ENCODE measurements at places on chromosomes 3 and 15.

GRCh38 chr15:77603611-77604336 lies 28.9 kb downstream of the LINGO1 start:
- no peak for DNase-seq

GRCh38 chr15:25971053-25971452 lies 107.9 kb upstream of the ATP10A start:
- DNase-seq: no peak

DNA sequence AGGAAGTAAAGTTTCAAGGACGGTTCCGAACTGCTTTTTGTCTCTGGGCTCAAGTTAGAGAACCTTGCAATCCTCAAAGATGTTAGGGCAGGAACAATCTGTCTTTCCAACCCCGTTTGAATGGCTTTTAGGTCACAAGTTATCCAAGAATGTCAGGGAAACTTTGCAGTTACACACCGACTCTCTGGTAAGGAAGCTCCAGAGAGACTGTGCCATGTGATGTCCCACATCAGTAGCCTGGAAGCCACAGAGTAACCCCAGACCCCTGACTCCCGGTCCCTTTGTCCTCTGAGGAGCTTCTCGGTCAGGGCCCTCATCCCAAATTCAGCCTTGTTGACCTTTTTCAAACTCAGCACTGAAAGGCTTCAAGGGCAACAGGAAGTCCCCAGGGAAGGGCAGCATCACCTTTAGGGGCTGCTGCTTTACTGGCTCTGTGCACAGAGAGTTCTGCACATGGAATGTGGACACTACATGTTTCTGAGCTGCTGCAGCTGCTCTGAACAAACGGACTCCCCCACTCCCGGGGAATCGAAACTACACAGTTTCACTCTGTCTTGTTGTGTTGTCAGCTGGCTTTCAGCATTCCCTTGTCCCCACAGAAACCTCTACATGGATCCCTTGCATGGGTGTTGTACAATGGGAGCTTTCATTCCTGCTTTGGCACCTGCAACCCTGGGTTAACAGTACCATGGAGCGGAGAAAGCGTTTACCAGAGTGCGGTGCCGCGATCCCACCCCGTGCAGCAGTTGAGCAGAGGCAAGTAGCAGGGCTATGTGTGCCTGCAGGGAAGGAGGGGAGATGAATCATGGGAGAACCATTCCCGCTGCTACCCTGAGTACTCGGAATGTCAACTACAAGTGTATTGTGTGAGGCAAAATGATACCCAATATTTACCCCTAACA lies 408.2 kb upstream of the THBS1 start:
- no peak for DNase-seq

DNA sequence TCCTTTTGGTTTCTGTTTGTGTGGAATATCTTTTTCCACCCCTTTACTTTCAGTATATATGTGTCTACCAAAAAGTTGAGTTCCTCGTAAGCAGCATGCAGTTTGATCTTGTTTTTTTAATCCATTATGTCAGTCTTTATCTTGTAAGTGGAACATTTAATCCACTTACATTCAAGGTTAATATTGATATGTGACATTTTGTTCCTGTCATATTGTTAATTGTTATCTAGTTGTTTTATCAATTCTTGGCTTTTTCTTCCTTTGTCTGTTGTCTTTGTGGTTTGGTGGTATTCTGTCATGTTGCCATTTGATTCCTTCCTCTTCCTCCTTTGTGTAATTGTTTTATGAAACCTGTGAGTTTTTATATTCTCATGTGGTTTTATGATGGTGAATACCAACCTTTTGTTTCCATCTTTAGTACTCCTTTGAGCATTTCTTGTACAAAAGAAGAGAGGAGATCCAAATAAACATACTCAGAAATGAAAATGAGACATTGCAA lies 43.4 kb upstream of the XCR1 start:
- DNase-seq: no peak

- no peak for DNase-seq
Measured at GRCh38 chr3:16419640-16420241, 93.8 kb downstream of the RFTN1 start.

- DNase-seq: no peak
Measured at GRCh38 chr15:45635191-45635638, 386 bp downstream of the SQOR start.

DNA sequence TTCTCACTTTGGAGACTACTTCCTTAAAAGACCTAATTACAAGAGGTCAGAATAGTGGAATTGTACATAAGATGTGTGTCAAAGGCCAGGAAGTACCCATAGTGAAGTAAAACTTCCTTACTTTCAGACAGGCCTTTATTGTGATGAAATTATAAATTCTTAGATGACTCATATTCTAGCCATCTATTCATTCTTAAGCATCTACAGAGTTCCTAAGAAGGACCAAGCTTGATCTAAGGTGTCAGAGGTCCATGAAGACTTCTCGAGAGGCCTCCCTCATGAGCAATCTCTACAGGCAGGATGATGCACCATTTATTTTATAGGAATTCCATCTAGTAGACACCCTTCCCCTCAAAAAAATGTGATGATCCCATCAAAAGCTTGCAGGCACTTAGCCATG lies 493.3 kb downstream of the MAGI1 start:
- DNase-seq: no peak

- DNase-seq: no peak
Measured at GRCh38 chr3:184320104-184320445, 5.7 kb downstream of the EIF4G1 start.

DNA sequence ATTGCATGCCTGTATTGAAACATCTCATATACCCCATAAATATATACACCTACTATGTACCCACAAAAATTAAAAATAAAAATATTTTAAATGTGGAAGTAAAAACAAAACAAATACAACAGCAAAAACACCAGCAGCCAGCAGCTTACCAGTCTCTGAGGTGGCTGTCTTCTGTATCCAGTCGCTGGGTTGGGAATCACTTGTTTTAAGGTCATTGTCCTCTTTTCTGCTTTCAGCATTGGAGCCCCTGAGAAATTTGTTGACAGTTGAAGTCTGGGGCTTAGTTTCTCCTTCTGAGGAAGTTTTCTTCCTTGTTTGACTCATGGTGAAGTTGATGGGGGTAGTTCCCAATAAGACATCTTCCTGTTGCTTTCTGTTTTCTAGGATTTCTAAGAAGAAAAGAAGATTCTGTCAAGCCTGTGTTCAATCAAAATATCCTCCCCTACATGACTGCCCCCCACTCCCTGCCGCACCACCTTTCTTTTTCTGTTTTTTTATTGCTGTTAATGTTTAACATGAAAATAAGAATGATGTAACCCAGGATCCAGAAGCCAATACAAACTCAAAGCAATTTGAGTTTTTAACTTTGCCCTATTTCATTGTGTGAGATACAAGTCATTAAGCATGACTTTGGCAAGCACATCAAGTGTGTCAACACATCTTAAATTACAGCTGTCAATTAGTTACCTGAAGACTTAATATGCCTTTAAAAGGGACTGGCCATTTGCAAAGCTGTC lies at the start of gene LRRC31:
Gene LRRC31, minus strand, starts transcription at position 452 of the 737 bp plus-strand sequence. Its CDS starts 128 bp downstream, at position 324.
- no peak for DNase-seq

GRCh38 chr3:149373235-149374125 lies 4.0 kb downstream of the TM4SF1 start:
- DNase-seq: no peak

GRCh38 chr3:107969994-107970819 lies 120.6 kb downstream of the CD47 start:
- no peak for DNase-seq

DNA sequence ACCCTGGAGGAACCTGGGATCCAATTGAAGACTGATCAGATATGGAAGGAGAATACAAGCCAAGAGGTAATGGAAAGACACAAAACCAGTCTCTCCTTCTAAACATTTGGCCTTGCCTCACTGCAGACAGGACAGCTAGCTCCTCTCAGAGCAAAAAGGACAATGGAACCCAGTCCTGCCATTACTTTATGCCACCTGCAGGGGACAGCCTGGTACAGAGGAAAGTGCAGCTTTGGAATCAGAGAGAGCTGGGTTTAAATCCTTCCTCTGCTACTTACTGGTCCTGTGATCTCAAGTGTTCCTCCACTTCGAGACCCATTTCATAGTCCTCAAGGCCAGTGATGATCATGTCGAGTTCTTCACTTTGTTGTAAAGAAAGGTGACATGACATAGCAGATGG lies 159.4 kb upstream of the SMAD3 start:
- DNase-seq: no peak

DNA sequence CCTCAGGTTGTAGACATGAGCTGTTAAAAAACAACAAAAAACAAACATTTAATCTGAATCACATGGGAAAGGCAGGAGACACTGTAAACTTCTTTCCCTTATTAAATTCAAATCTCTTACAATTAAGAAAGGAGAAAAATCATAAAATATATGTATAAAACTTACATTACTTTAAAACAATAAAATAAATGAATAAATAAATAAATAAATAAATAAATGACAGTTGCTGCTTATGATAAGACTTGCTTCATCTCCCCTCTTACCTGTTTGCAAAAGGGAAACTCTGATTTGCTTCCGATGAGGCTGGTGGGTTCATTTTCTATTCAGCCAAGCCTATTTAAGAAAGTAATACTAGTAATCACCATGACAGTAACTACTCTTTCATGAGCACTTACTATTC lies 353.4 kb upstream of the TBL1XR1 start:
- DNase-seq: no peak

- DNase-seq: no peak
Measured at GRCh38 chr15:38894243-38894948, 329.8 kb upstream of the RASGRP1 start.

DNA sequence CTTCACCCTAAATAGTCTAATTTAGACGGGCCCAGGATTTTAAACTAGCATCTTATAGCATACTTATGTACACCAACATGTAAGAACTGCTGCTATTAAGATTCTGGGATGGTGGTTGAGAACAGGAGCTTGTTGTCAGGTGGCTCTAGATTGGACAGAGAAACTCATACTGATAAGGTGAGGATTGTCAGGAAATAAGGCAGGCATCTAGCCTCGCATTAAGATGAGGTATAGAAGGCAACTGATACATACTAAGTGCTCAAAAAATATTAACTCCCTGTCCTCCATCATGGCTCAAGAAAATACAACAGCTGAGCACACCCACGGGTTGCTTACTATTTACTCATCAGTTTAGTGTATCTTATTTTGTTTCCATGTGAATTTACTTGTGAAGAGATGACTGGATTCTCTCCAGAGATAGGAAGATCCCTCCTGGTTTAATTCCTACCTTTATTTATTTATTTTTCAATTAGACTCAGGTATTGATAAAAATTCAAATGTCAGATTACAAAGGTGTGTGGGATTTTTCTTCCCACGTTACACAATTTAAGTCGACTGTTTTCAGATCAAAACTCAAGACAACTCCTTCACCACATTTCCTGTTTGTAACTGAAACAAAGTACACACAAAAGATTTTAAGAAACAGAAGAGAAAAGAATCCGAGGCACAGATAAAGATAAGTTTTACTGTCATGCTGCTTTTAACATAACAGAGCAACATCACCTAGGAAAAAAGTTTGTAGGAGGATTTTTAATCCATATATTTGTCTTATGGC lies at the start of gene TRAT1:
Gene TRAT1, plus strand, starts transcription at position 664 of the 775 bp plus-strand sequence. CDS start 142 bp downstream, outside the sequence.
- DNase-seq: no peak

DNA sequence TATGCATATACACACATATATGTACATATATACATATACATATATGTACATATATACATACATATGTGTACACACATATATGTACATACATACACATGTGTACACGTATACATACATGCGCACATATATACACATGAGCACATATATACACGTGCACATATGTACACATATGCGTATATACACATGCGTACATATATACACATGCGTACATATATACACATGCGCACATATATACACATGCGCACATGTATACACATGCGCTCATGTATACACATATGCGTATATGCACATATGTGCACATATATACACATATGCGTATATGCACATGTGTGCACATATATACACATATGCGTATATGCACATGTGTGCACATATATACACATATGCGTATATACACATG lies 353.0 kb downstream of the EDEM1 start:
- DNase-seq: no peak

DNA sequence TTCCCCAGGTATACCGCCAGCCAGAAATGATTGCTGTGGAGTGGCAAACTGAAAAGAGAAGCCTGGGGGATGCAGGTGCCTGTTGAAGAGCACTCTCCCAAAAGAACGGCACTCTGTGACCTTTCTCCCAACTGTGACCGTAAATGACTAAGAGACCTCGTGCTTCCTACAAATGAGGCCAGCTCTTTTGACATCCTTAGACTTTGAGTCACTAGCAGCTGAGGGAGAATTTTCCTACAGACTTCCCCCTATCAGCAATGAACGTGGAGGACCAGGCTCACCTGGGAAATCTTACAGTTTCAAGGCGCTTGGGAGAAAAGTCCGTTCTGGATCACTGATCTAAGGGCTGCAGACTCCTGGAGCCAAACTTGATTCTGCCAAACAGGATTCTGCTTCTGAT lies 8.6 kb downstream of the AQP9 start:
- no peak for DNase-seq

DNA sequence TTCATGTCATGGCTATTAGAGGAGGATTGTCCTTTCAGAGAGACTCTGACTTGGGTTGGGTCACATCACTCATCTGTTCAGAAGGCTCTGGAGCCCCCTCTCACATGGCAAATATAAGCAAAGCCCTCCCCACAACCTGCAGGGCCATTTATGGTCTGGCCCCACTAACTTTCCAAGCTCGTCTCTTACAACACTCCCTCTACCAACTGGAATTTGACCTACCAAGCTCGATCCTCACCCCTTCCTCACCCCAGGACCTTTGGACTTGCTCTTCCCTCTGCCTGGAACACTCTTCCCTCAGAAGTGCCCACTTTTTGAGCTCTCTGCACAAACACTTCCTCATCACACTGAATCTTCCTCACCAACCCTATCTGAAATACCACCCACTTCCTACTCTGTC lies 14.2 kb upstream of the PXYLP1 start:
- DNase-seq: no peak

DNA sequence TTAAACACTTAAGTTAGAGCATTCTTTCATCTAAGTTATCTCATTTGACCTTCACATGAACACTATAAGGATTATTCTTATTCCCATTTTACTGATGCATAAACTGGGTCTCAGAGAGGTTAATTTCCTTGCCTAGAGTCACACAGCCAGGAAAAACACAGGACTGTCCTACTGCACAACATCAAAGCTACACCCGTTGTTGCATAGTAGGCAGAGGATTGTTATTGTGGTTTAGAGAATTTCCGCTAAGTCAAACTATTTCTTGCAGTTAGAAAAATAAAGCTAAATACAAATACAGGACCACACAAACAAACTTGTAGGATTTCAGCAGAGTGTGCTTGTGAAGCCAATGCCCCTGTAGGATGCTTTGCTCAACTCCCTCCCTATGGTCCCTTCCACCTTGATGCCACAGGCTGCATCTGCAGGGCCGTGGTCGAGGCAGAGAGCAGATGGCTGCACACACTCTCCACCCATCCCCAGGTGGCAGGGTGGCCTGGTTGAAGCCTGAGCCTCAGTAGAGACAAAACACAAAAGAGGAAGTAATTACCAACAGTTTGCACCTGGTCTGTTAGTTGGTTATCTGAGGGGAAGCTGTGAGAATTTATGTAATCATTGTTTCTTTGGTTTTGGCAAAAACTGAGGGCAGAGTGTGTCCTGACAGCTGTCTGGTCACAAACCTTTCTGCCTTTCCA lies 41.1 kb upstream of the SKOR1 start:
- no peak for DNase-seq

Data from CMK (cell line).